ENCODE measurements at places on chromosomes 7 and 10. TPM values are rescaled to one million over a fixed set of nuclear protein-coding genes. Genes with fewer than 3 reads are reported as not detected.

Gene PRRT4
- not detected for total RNA-seq

Gene SERPINE1
- 2,259 TPM for total RNA-seq

Gene MARVELD1
- total RNA-seq = 54.4 TPM

Gene INA
- total RNA-seq = 0.33 TPM

Gene HTR5A
- not detected for total RNA-seq

Gene PODXL
- total RNA-seq = 167 TPM

Gene CYP3A4
- total RNA-seq = not detected

Gene HOXA9
- total RNA-seq = 18.2 TPM

Gene ERLIN1
- total RNA-seq = 39.9 TPM

Gene DYNC1I1
- total RNA-seq = 3.3 TPM

Gene CDNF
- total RNA-seq = 1.6 TPM

Gene VWA2
- under 0.01 TPM for total RNA-seq

All from vein endothelial cell (primary cell).